Suppressor macrophage treated with lipopolysaccharide for 4 hours (primary cell): ENCODE measurements at places on chromosomes 13 and 19.

DNA sequence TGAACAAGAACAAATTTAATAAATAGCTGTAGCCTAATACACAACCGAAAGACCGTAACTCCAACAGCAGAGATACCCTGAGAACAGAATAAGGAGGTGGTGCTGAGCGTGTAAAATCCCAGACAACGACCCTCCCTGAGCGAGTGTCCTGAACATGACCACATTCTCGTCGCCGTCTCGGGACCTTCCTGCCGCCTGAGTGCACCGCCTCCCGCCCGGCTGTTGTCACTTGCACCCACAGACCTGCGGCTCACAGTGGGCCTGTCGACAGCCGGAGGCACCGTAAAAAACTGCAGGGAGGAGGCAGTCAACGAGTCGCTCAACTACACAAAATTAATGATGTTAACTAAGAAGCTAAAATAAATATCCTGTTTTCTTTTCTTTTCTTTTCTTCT lies 35.8 kb upstream of the GRTP1 start:
- DNase-seq: no peak

DNA sequence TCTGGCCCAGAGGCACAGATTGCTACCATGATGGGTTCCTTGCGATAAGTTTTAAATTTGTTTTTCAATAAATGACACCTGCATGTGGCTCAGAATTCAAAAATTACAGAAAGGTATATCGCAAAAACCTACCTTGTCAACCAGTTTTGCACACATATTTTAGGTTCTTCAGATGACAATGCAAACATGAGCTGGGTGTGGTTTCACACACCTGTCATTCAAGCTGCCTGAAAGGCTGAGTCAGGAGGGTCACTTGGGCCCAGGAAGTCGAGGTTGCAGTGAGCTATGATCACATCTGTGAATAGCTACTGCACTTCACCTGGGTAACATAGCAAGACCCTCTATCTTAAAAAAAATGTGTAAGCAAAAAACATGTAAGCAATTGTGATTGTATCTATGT lies 56.1 kb downstream of the DNM2 start:
- no peak for DNase-seq

GRCh38 chr19:4310247-4311121 lies 6.1 kb downstream of the FSD1 start:
- no peak for DNase-seq

- DNase-seq: no peak
Observed at GRCh38 chr19:30060531-30061222, 118.6 kb downstream of the URI1 start.

DNA sequence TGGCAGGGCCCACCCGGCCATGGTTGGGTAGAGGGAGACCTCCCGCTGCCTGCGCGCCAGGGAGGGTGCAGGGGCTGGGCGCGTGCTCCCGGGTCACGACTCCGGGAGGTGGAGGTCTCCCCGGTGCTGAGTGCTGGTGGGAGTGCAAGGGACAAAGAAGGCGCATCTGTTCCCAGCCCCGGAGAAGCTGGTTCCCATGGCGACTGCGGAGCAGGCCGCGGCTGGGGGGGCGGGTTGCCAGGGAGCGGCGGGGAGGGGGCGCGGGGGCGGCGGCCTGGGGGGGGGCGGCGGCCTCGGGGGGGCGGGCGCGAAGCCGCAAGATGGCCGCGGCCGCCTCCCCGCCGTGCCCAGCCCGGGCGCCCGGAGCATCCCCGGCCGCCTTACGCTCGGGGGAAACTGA lies 1.2 kb downstream of the CBARP start:
- no peak for DNase-seq

GRCh38 chr13:73335944-73336343 lies 277.1 kb downstream of the KLF5 start:
- DNase-seq: no peak

GRCh38 chr19:7397687-7398086 lies 49.0 kb downstream of the ARHGEF18 start:
- no peak for DNase-seq

DNA sequence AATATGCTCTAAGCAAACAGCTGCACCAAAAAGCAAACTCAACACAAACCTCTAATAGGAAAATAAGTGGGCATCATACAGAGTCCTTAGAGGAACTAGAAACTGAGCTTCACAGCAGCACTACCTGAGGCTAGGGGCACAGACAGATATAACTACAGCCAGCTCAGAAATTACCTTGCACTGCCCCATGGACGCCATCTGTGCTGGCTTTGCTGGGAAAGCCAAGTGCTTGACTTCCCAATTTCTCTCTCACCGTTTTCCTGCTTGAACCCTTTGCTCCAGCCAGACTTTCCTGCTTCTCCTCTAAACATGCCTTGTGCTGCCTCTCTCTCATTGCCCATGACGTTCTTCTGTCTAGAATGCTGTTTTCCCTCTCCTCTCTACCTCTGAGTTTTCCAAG lies 29.3 kb downstream of the MTUS2 start:
- no peak for DNase-seq

- no peak for DNase-seq
Observed at GRCh38 chr13:48232420-48233045, 473 bp upstream of the ITM2B start.

GRCh38 chr13:48562296-48563066 lies 29.6 kb upstream of the RCBTB2 start:
- no peak for DNase-seq

- no peak for DNase-seq
Observed at GRCh38 chr19:3443840-3444694, 36.3 kb downstream of the SMIM24 start.

- no peak for DNase-seq
Observed at GRCh38 chr19:3278749-3279148, 54.3 kb downstream of the CELF5 start.

GRCh38 chr19:1041272-1041834 lies 1.4 kb downstream of the ABCA7 start:
- DNase-seq: no peak
